ENCODE measurements at places on chromosomes 5 and 9. TPM values are rescaled to one million over a fixed set of nuclear protein-coding genes. Genes with fewer than 3 reads are reported as not detected.

The IL4 gene
- total RNA-seq: not detected

The NME5 gene
- total RNA-seq: 2.1 TPM

The TGFBR1 gene
- total RNA-seq: 156 TPM

GRCh38 chr5:93674866-93675459, 66.4 kb downstream of the POU5F2 start:
- no peak for DNase-seq

GRCh38 chr9:87578625-87579024, 81.0 kb downstream of the DAPK1 start:
- DNase-seq: no peak

GRCh38 chr9:95344735-95345325, 27.3 kb upstream of the FANCC start:
- DNase-seq: no peak

GRCh38 chr9:106830527-106831150, 32.3 kb upstream of the ZNF462 start:
- DNase-seq: no peak

DNA sequence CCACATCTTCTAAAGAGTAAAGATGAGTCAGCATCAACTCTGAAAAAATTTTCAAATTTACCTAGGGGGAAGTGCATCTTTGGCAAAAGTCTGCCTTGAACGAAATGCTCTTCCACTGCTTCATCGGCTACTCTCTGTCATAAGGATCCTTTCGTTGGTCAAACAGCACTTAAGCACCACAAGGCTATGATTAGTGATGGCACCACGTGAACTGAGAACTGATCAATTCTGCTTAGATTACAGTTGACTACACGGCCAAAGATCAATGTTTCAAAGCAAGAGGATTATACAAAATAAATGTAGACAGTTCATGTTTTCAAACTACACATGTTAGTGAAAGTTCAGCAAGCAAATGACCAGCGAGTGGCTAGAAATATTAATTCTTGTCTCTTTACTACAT, 9.4 kb downstream of the JAKMIP2 start:
- DNase-seq: no peak

GRCh38 chr9:100052375-100052774, 46.4 kb downstream of the ERP44 start:
- no peak for DNase-seq

GRCh38 chr5:64666078-64666477, 24.2 kb upstream of the SHISAL2B start:
- DNase-seq: no peak

GRCh38 chr9:138006576-138007233, 129.1 kb downstream of the CACNA1B start:
- DNase-seq: no peak

DNA sequence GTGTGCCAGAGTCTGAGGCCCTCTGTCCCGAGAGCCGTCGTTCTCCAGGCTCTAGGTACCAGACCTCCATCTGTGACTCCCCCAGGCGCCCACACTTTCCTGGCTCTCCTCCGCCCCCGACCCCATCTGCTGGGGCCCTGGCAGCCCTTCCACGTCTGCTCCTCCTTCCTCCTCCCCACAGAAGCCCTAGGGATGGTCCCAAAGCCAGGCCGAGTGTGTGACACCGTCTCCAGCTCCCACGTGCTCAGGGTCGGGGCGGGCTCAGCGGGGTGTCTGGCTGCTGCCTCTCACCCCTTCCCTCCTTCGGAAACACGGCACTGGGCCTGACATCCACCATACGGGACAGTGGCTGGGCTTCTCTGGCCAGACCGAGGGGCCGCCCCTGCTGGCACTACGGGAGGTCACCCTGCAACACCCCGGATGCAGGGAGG, 20.5 kb upstream of the SLC6A19 start:
- peak; percentile 70 for DNase-seq

GRCh38 chr9:1222511-1222910, 172.4 kb downstream of the DMRT2 start:
- no peak for DNase-seq

- DNase-seq: no peak
Observed at GRCh38 chr5:109769597-109770291, 80.0 kb downstream of the MAN2A1 start.

- no peak for DNase-seq
Observed at GRCh38 chr9:86732514-86733171, 214.7 kb downstream of the GAS1 start.

GRCh38 chr9:26310294-26310693, 582.3 kb downstream of the CAAP1 start:
- no peak for DNase-seq

GRCh38 chr9:35697486-35697885, 7.8 kb upstream of the TPM2 start:
- DNase-seq: no peak

DNA sequence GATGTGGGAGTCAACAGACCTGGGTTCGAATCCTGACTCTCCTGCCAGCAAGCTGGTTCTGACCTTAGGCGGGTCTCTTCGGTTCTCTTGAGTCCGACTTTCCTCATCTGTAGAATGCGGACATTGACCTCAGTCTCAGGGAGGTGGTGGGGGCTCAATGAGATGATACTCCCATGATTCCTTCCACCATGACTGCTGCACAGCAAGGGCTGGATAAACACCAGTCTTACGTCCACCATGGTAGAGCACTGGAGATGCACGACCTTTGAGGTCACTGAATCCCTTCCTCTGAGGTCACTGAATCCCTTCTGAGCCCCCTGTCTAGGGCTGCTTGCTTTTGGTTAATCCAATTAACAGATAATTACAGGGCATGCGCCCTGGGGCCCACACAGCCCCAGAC, 12.5 kb upstream of the SMIM23 start:
- DNase-seq: no peak

DNA sequence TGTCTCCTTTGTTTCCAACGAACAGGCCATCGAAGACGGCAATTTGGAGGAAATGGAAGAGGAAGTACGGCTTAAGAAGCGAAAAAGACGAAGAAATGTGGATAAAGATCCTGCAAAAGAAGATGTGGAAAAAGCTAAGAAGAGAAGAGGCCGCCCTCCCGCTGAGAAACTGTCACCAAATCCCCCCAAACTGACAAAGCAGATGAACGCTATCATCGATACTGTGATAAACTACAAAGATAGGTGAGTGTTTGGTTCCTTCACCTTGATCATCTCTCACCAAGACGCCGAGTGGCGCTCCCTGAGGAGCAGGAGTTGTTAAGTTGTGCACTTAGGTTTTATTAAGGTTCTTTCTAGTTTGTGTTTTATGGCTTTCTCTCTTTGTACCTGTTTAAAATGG, 146.5 kb downstream of the SMARCA2 start:
- DNase-seq: no peak

GRCh38 chr9:109883623-109884022, 103.6 kb downstream of the PALM2AKAP2 start:
- DNase-seq: no peak

GRCh38 chr5:119470851-119471451, 18.7 kb downstream of the HSD17B4 start:
- DNase-seq: no peak

All from aorta (tissue), 5 donors.